Ammon's horn (tissue), 1 donor: ENCODE measurements at places on chromosomes 6 and 20.

GRCh38 chr6:13395272-13396237 lies 67.2 kb upstream of the TBC1D7 start:
- DNase-seq = peak; percentile 85

DNA sequence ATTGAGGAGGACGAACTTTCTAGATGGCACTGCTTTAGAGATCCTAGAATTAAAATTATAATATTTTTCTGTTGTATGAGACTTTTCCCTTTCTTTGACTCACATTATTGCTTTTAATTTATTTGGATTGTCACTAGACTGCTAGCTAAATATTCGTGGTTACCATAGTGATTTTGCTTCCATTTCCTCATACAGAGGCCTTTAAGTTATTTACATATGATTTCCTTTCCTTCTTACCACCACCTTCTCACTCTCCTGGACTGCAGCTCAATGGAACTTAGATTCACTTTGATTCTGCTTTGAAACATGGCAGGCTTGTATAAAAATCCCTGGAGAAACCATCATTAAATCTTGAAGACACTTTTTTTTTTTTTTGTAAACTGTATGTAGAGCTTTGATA lies 222.9 kb downstream of the LAMA2 start:
- no peak for DNase-seq

DNA sequence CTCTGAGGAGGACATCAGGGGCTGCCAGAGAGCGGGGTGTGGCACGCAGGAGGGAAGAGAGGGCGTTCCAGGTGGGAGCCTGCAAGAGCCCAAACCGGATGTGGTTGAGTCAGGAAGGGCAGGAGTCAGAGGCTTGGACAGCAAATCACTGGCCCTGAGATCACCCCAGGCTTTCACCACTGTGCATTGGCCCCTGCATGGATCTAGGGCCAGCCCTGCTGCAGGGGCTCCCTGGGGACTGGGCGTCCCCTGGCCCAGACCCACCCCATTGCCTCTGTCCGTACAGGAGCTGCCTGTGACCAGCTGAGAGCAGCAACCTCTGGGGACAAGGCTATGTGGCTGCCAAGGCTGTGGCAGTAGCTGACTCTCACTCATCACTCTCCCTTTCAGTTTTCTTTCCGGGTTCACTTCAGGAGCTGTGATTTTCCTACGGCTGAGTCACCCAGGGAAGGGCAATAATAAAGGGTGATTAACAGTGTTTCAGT lies 33.9 kb downstream of the KCNK17 start:
- no peak for DNase-seq

DNA sequence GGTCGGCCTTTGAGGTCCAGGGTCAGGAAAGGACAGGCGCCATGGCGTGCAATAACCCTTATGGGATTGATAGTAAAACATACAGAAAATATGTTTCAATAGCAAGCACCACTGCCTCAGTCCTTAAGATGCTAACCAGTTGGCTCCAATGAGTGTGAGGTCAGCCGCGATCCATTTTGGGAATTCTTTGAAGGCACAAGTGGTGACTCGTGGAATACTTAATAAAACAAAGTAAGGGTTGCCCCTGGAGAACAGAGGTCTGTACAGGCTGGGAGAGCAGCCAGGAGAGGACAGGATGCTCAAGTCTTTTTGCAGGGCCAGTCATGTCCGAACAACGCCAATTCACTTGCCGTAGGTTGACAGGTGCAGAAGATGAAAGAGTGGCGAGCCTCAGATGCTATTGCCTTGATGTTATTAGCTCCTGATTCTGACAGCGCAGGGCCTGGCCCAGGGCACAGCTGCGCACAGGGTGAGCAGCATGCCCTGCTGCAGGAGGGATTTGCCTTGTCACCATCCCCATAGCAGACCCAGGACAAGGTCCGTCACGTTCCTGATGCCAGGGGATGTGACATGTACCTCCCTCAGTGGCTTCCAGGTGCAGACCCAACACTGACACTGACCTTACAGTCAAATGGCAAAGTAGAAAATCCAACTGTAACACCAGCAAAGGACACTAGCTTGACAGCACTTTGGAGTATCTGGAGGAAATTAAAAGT lies 21.8 kb downstream of the SYNDIG1 start:
- DNase-seq = no peak

DNA sequence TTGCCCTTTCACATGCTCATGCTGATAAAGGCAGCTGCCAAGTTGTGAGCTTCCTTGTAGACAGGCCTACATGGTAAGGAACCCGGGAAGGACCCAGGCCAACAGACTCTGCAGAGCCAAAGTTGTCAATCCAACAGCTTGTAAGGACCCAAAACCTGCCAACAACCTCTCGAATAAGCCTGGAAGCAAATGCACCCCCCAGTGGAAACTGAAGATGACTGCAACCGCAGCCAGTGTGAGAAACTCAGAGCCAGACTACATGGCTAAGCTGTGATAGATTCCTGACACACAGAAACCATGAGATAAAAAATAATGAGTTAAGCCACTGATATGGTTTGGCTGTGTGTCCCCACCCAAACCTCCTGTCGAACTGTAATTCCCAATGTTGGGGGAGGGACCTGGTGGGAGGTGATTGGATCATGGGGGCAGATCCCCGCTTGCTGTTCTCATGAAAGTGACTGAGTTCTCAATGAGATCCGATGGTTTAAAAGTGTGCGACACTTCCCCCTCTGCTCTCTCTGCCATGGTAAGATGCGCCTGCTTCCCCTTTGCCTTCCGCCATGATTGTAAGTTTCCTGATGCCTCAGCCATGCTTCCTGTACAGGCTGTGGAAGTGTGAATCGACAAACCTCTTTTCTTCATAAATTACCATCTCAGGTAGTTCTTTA lies 18.8 kb upstream of the CLPSL2 start:
- peak; percentile 27 for DNase-seq

DNA sequence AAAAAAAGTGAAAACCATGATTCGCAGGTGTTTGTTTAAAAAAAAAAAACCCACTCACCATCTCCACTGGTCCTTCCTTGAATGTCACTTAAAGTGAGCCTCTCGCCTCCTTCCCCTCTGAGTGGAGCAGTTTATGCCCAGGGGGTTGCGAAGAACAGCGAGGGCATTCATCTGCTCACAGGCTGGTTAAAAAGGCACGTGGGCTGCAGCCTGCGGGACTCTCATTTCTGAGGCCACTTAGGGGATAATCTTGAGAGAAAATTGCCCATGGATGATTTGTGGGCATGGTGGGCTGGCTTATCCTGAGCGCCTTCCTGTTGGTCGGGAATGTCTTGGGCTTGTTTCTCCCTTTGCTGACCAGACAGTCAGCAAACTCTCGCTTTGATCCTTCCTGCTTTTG lies 18.9 kb downstream of the BCAS4 start:
- no peak for DNase-seq

GRCh38 chr20:62227977-62228958 lies 8.2 kb upstream of the HRH3 start:
- DNase-seq = no peak

DNA sequence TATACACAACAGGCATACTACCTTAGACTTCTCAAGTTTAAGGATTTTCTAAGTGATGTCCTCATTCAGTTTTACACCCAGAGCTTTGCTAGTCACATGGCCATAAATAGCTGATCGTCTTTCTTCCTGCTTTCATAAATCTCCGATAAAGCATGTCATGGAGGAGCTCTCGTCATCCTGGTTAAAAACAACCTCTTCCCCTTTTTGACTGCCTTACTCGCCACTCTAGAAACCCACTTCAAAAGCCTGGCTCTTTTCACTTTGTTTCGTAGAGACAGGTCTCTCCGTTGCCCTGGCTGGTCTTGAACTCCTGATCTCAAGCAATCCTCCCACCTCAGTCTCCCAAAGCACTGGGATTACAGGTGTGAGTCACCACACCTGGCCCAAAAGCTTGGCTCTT lies 67.0 kb upstream of the SMIM29 start:
- no peak for DNase-seq

DNA sequence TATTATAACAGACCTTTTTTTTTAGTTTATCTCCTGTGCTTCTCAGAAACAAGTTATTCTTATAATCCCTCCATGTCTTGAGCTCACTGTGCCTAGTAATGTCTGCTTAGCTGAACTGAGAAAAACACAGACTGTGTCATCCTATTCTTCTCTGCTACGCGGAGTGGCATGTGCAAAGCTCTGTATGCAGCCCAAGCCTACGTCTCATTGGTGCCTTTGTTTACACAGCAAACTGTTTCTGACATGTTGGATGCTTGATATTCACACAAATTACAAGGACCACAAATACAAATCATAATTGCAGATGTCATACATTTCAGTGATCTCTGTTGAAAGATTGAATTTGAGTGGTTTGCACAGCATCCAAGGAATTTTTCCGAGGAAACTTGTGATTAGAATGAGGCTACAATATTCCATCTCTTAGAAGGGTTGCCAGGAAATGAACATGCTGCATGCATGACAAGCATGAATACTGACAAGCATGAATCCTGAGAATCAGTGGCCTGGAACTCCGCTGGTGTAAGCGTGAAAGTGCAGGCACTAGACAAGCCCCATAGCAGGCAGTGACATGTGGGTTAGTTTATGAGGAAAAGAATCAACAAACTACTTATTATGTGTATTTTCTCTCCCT lies 128.4 kb upstream of the SGK1 start:
- DNase-seq = peak; percentile 82

DNA sequence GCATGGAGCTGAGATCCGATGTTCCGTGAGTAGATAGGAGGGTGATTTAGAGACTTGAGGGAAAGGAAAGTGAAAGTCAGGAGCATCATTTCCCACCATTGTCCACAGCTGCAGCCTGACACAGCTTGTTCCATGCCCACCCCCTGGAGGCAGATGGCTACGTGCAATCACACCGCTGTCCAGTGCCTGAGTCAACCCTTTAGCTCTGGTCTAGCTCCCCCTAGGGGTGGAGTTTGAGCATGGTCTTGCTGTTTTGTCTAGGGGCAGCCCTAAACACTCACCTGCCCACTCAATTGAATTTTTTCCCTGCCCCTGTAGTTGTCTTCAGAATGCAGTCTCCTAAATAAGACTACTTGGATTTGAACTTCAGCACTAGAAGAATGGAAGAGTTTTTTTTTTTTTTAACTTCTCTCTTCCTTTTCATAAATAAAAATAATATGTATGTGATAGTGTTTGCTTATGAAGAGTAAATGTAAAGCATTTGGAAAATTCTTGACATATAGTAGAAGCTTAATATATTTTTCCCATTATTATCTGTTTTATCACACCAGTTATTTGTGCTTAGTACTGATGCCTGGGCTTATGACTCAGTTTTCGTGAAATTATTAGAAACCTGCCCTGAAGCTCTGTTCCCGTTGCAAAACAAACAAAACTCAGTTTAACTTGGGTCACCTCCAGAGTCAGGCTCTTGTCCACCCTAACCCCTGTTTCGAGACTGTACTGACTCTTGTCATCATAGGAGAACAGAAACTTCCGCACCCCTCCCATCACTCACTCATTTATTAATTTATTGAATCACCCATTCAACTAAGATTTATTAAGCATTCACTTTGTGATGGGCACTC lies 814.8 kb downstream of the MAFB start:
- DNase-seq = peak; percentile 67

DNA sequence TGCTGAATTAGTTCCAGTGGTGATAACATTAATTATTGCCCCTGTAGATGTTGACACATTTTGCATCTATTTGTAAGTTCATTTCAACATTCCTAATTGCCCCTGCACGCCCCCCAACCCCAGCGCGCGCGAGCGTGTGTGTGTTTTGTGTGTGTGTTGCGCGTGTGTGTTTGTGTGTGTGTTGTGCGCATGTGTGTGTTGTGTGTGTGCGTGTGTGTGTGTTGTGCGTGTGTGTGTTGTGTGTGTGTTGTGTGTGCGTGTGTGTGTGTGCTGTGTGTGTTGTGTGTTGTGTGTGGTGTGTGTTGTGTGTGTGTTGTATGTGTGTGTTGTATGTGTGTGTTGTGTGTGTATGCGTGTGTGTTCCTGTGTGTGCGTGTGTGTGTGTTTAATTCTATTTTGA lies 245.7 kb upstream of the GMDS start:
- no peak for DNase-seq

GRCh38 chr6:7938562-7939183 lies 28.1 kb upstream of the TXNDC5 start:
- no peak for DNase-seq

GRCh38 chr6:106446287-106446885 lies 85.9 kb downstream of the CRYBG1 start:
- no peak for DNase-seq

- DNase-seq = no peak
These were observed 48.2 kb downstream of the DSTN start for GRCh38 chr20:17617868-17618672.

- no peak for DNase-seq
These were observed 67.8 kb downstream of the TIAM2 start for GRCh38 chr6:155062866-155063341.

GRCh38 chr6:29791162-29791561 lies 36.5 kb upstream of the HLA-G start:
- DNase-seq = no peak

DNA sequence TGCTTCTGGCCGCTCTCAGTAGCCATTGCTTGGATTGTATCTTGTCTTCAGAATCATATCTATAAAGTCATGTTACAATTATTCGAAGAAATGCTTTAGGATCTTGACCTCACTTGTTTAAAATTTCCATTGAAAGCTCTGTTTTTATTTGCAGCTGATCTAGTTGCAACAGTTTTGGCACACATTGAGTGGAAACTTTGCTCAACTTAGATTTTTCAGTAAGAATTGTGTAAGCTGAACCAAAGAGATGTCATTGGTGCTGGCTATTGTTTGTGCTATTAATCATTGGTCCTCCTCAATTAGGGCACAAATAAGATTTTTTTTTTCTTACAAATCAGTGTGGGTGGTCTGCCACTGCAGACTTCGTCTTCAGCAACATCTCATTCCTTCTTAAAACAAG lies 649.2 kb downstream of the MMUT start:
- no peak for DNase-seq

DNA sequence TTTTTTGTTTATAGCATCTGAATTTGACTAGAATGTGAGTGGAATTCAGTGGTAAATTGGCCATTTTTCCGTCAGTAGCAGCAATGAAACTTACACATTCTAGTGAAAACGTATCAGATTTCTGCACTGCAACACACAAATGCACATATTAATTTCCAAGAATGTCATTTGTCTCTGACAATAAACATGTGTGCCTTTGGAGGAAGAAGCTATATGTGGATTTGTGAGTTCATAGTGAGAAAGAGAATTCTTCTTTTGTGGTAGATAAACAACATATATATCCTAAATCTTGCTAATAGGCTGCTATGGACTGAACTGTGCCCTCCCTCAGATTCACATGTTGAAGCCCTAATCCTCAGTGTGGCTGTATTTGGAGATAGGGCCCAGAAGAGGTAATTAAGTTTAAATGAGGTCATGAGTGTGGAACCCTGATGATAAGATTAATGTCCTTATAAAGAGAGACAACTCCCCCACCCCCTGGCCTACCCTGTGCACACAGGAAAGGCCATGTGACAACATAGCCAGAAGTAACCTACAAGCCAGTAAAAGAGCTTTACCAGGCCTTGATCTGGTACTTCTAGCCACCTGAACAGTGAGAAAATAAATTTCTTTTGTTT lies 200.2 kb upstream of the EYA4 start:
- DNase-seq = no peak

- DNase-seq = no peak
These were observed 2.8 kb downstream of the RNF24 start for GRCh38 chr20:4012589-4012988.

DNA sequence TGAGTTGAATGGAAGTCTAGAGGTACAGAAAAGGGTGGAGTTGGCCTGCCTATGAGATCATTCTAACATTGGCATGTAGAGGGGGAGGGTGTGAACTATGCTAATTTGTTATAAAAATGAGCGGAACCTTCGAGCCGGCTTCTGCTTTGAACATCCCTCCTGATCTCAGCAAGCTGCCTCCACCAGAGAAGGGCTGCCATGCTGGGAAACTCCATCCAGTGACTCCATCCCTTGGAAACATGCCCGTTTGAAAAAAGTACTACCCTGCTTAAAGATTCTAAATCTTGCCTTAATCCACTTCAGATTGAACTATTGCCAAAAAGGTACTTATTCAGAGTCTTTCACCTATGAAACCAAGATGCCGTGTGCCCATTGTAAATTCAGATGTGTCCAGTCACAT lies 43.6 kb upstream of the TMEM170B start:
- DNase-seq = no peak
